Activated CD8-positive, alpha-beta memory T cell treated with anti-CD3 and anti-CD28 coated beads for 4 hours (primary cell): ENCODE measurements at places on chromosomes 4 and X.

DNA sequence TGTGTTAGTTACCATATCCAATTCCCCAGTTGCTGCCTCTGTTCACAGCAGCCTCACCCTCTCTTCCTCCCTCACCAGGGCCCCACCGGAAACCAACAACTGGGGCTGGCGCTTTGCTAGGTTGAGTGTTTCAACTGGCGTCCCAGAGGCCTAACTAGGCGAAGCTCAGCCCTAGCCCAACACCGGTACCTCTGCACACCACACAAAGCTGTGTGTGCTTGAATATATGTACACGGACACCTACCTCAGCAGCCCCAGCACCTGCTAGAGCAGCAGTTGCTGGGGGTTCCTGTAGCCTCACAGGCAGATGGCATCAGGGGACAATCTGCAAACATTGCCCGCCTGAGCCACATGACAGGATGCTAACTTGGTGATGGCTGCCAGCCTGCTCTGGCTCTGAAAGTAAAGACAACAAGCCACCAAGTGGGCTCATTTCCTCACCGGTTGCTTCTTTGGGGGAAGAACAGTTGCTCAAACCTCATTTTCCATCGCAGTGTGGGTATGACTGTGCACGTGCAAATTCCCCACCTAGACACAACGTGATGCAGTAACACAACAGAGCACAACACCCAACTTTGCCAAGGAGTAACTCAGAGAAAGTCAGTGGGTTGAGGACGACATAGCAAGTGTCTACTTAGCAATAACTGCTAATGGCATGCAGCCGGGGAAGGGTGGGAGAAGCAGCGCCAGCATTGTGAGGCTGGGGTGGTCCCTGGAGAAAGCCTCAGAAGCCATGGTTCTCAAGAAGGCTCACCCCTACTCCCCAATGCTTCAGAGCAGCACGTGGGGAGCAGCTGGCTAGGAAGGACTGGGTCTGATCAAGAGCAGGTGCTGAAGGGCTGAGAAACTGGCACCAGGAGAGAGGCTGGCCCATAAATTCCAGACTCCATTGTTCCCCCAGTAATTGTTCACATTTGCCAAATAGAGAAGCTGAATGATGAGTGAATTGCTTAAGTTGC is 139.5 kb downstream of the SH3KBP1 start:
- DNase-seq: peak; percentile 43

DNA sequence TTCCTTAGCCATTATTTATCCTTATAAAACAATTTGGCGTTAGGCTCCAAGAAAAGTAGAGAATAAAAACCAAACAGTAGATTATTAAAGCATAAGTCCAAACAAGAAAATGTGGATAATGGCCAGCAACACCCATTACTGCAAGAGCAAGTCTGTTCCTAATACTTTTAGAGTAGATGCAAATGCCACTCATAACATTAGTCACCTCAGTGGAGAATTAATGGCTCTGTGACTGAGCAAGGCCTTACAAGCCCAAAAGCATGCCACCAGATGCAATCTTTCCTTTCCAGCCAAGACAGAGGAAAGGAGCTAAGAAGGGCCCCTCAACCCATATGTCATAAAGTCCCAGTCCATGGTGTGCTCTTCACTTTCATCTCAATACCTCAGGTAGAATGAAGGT is 373.8 kb downstream of the OPHN1 start:
- no peak for DNase-seq

DNA sequence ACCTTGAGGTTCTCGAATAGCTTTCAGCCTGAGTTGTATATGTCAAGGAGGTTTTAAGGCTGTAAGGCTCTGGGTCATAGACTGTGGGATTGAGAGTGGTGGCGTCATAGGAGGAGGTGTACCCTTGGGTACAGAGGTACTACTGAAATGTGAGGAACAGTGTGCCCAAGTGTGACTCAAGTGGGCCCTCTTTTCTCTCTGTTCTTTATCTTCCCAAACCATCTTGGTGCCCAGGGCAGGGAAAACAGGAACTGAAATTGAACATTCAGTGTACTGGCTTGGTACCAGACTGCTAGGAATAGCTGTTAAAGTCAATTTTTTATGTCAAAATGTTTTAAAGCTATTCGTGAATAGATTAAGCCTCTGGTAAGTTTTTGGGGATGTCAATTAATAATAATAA is 136.2 kb upstream of the RPS6KA3 start:
- no peak for DNase-seq

- no peak for DNase-seq
Measured at GRCh38 chr4:30854531-30854930, 134.4 kb downstream of the PCDH7 start.

DNA sequence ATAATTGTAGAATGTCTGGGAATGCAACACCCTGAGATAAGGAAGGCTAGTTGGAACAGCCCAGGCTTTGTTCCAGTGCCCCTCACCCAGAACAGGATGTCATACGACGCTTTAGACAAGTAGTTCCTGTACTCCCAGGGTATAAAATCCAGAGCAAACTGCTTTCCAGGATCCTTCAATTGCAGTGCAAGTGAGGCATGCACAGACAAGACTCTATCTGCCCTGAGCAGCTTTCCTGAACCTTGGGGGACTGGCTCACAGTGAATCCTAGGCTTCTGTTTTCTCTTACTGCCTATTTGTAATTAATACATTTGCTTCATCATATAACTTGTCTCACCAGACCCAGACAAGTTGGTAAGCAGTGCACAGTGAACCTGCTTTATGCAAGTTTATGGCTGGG is 48.4 kb upstream of the IL9R start:
- DNase-seq: no peak

GRCh38 chr4:187491959-187492358 is 503.6 kb upstream of the ZFP42 start:
- DNase-seq: no peak

DNA sequence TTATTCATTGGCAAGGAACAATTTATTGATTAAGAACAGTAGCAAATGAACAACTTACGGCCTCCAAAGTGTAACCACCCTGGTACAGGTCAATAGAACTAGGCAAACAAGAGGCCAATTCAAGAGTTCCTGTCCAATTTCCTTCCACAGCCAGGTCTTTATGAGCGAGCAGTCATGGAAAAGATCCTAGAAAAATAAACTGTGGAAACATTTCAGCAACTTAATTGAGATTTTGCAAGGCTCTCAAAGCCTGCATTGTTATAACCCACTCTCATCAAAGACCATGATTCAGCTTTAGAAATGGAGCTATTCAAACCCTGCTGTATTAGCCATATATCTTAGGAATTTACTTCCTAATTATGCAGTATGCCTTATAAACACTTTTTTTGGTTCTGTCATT is 43.6 kb downstream of the UNC5C start:
- DNase-seq: no peak

- no peak for DNase-seq
Measured at GRCh38 chr4:12411072-12411471, 982.4 kb upstream of the HS3ST1 start.

DNA sequence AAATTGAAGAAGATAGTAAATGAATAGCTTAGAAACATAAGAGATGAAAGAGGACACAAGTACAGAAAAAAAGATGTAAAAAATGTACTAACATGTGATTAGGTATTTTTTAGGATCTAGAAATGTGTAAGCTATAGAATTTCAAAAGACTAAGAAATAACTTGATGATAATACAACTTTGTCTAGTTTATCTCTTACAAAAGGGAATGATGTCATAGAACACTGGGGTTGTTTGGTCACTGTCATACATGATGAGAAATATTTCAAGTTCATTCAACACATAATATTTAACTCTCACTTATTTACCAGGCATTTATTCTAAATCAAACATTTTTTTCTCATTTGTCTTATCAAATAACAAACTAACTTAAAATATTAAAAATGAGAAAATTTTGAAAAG is 18.5 kb downstream of the STBD1 start:
- no peak for DNase-seq

DNA sequence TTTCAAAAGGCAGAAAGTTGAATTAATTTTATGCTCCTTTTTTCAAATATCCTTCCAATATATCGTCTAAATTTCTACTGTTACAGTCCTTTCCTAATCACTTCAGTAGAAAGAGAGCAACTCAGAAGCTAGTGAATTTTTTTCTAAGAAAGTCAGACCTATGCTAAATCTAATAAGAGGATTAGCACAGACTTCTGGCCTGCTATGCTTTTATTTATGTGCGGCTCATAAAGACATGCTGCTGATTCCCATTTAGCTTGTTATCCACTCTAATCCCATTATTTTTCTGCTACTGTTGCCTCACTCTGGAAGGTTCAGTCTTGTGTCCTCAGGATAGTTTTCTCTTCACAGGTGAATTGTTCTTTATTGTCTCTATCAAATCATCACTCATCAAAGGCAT is 473.5 kb upstream of the FAM241A start:
- DNase-seq: no peak

GRCh38 chr4:136805617-136806016 is 726.7 kb downstream of the PCDH18 start:
- DNase-seq: no peak

DNA sequence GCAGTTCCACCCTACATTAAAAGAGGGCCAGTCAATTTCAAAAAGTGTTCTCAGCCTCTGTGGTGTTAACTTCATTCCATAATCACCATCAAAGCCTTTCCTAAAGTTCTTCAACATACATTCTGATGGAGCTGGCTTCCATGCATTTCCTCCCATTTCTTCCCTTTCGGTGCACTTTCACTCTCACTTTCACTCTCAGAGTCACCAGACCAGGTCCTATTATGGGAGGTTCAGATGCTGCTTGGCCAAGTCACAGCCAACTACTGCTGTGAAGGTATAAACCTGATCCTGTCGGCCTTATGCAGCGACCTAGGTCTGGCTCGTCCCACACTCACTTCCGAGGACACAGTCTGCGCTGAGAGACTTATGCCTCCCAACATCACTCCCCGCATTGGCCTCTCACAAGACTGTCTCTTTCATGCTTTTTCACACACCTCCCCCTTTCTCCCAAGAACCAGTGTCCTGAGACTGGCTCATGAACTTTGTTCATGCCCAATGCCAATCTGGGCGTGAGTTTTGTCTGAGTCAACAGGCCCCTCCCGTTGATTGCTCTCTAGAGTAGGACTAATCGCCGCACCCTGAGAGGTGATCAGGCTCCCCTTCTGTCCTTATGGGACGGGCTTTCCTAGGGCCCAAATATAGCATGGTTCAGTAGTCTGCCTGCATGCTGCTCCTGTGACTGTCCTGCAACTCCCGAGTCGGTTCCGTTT is 60.8 kb upstream of the XAGE1B start:
- DNase-seq: no peak

DNA sequence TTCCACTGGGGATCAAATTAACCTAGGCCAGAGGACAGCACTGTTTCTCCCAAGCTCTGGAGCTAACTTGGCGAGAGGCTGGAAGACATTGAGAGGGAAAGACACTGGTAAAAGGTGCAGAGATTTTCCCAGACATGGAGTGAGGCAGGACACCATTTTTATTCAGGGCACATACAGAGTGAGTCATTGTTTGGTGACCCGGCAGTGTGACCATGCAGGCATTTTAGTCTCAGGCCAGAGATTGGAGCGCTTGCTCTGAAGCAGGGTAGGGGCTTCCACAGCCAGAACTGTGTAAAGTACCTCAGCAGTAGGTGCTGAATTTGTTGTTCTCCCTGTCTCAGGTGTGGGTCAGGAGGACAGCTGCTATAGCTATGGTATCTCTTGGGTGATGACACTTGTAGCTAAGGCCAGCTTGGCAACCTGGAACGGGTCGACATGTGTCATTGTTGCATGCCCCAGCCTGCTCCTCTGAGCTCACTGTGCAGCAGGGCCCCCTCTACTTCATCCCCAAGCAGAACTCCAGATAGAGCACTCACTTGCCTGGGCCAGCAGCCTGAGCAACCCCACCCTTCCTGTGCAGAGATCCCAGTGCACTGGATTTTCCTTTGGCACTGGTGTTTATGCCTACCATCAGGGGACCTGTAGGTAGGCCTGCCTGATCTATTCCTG is 79.8 kb upstream of the ATP8A1 start:
- no peak for DNase-seq

- no peak for DNase-seq
Measured at GRCh38 chr4:2271279-2272025, 9.5 kb upstream of the MXD4 start.

GRCh38 chr4:73208376-73208775 is 50.2 kb downstream of the ANKRD17 start:
- no peak for DNase-seq

- DNase-seq: no peak
Measured at GRCh38 chrX:25002661-25003020, 13.1 kb downstream of the ARX start.

- DNase-seq: no peak
Measured at GRCh38 chr4:90970021-90970420, 842.8 kb downstream of the CCSER1 start.

GRCh38 chr4:14152834-14153519 is 525.5 kb upstream of the BOD1L1 start:
- DNase-seq: no peak

DNA sequence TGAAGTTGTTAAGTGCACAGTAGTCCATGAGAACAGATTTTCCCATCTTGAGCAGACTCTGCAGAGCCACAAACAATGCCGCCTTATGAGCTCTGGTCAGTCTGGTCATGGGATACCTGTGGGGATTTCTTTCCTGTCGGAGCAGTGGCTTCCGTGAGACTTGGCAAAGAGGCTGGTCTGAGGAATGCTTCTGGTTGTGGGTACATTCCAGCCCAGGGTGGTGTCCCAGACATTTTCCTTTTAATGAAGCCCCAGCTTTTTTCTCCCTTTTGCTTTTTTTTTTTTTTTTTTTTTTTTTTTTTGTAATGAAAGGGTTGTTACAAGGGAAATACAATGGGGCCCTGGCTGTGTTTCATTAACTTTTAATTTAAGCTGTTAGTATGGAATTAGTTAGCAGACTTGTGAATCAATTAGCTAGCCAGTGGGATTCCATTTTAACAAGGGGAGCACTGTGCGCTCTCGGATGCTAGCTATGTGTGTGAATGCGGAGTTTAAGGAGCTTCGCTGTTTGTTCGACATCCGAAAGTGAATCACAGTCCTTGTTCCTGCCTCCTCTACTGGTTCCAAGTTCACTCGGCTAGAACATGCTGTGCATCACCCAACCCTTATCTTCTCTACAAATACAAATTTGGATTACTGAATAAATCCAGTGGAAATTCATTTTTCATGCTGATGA is 225.1 kb downstream of the CBR4 start:
- DNase-seq: no peak

DNA sequence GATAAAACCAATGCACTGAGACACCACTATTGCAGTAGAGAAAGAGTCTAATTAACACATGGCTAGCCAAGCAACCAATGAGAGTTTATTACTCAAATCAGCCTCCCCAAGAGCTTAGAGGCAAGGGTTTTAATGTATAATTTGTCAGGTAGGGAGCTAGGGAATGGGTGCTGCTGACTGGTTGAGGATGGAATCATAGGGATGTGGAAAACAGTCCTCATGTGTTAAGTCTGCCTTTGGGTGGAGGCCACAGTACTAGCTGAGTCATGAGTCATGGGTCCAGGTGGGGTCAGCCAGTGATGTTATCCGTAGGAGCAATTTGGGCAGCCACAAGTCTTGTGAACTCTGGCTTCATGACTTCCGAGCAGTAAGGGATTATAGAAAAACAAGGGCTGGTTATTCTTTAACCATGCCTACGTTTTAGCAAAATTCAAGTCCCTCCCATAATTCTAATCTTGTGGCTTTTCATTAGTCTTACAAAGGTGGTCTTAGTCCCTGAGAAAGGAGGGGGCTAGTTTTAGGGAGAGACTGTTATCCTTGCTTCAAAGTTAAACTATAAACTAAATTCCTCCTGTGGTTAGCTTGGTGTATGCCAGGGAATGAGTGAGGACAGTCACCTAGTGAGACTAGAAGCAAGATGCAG is 25.1 kb upstream of the PLAC8 start:
- no peak for DNase-seq
